ENCODE measurements at places on chromosomes 16 and 17. TPM values are rescaled to one million over a fixed set of nuclear protein-coding genes. Genes with fewer than 3 reads are reported as not detected.
A peak's percentile ranks its signal among the peaks of the same experiment; 100 is the strongest.

- no peak for DNase-seq
Measured at GRCh38 chr17:56815711-56816110, 18.0 kb downstream of the C17orf67 start.

DNA sequence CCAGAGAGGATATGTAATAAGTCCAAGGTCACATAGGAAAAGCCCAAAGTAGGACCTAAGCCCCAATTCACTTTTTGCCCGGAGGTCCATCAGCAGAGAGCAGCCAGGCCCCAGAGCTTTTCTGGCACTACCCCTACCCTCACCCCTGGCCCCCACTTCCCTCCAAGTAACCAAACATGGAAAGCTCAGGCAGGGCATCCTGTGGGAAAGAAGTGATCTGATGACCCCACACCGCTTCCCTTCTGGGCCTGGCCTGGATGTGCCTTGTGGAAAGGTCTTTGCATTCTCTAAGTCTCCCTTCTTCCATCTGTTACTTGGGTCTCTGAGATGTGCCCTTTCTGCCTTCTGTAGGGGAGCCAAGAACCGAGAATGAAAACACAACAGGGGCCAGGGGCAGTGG lies 136.9 kb downstream of the TMEM132E start:
- no peak for DNase-seq

DNA sequence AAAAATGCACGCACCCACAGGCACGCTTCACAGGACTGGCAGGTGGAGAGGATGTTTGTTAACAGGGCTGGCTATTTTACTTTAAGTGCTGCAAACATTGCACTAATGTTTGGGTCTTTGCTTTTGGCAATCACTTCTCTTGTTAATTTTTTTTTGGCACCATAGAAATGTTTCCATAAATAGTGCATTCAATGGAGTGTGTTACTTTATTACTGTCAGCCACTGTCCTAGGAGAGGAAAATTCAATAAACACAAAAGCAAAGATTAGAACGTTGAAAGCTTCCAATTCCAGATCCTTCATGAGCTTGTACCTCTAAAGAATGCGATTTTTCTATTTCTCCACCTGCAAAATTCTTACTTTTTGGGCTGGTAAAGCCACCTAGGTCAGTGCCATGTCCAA lies 743.5 kb downstream of the WWOX start:
- no peak for DNase-seq

GRCh38 chr16:14669776-14670175 lies 24.3 kb downstream of the PLA2G10 start:
- DNase-seq: no peak

GRCh38 chr17:71975331-71975801 lies 145.5 kb upstream of the SOX9 start:
- peak; percentile 71 for DNase-seq

GRCh38 chr17:3768769-3769168 lies 32.2 kb downstream of the ITGAE start:
- no peak for DNase-seq

- DNase-seq: no peak
Measured at GRCh38 chr17:57625511-57625910, 119.6 kb downstream of the CCDC182 start.

DNA sequence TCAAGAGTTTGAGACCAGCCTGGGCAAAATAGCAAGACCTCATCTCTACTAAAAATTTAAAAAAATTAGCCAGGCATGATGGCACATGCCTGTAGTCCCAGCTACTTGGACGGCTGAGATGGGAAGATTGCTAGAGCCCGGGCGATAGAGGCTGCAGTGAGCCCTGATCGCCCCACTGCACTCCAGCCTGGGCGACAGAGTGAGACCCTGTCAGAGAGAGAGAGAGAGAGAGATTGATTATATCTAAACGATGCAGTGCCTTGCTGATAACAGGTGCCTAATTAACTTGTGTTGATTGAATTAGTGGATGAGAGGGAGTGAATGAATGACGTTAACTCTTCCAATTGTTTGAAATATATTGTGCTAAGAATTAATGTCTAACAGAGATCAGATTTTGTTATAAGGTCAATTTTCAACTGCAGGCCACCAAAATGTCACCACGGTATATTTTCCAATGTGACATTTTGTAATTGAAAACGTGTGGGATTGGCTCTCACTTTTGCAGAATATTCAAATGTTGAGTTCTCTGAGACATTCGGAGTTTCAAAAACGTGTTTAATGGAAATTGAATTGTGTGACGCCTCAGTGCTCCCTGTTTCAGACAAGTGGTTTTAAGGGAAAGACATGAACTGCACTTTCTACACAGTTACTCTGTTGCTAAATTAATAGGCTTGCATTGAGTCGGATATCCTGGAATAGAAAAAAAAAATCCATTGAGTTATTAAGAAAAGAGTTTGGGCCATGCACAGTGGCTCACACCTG lies 53.6 kb downstream of the ABAT start:
- no peak for DNase-seq

- DNase-seq: no peak
Measured at GRCh38 chr16:55656691-55657092, 904 bp downstream of the SLC6A2 start.

The FA2H gene
- 52.2 TPM for total RNA-seq

The TEKT1 gene
- 0.89 TPM for total RNA-seq

The CHST4 gene
- not detected for total RNA-seq

The DUSP14 gene
- 21.0 TPM for total RNA-seq

All from sciatic nerve (tissue), 2 donors.